ENCODE measurements at places on chromosomes 1 and 21. TPM values are rescaled to one million over a fixed set of nuclear protein-coding genes. Genes with fewer than 3 reads are reported as not detected.

DNA sequence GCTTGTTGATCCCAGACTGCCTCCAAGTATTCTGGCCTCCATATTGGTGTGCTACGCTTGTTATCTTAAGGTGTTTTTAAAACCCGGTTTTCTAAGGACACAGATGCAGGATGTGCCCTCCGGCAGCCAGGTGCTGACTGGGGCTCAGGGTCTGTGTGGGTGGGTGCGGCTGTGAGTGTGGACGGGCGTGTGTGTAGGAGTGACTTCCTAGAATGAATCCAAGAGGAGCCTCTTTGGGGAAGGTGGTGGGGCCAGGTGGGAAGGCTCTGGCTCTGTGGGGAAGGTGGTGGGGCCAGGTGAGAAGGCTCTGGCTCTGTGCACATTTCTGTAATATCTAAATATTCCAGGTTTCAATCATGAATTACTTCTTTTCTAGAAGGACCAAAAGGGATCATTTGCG is 12.8 kb upstream of the TSPEAR start:
- no peak for DNase-seq

The LCE2C gene
- total RNA-seq, result not detected

The SLC37A1 gene
- 0.24 TPM for total RNA-seq

The PODN gene
- total RNA-seq, result not detected

GRCh38 chr1:51063121-51063520 is 38.9 kb upstream of the C1orf185 start:
- peak; percentile 86 for DNase-seq

- peak; percentile 73 for DNase-seq
Measured at GRCh38 chr1:116785006-116785405, 30.8 kb downstream of the CD2 start.

The LMX1A gene
- not detected for total RNA-seq

- no peak for DNase-seq
Measured at GRCh38 chr21:29477347-29477746, 178.6 kb downstream of the BACH1 start.

The ATAD3C gene
- not detected for total RNA-seq

The MTARC1 gene
- total RNA-seq, result not detected

GRCh38 chr1:118254491-118255425 is 69.7 kb upstream of the SPAG17 start:
- no peak for DNase-seq

The MAN1C1 gene
- 2.8 TPM for total RNA-seq

The OVAAL gene
- 0.68 TPM for total RNA-seq

The ANKRD34A gene
- total RNA-seq, result 1.3 TPM

- DNase-seq, result peak; percentile 67
Measured at GRCh38 chr1:64823691-64824476, 79.0 kb downstream of the RAVER2 start.

GRCh38 chr1:44637702-44638411 is 36.4 kb downstream of the TMEM53 start:
- no peak for DNase-seq

- no peak for DNase-seq
Measured at GRCh38 chr21:41943851-41944250, 10.0 kb downstream of the C2CD2 start.

DNA sequence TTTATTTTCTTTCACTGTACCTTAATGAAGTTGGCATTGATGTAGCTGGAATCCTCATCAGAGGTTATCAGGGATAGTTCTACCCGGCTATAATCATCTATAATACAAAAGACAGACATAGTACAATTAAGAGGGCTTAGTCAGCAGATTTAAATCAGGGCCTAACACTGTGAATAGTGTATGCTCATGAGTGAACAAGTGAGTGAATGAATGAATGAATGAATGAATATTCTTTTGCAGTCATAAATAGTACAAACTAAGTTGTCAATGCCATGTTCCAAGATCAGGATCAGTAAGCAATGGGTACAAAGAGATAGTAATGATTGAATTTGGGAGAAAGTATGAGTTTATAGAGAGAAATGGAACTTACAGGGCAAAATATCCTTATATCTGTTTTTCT is 12.5 kb downstream of the PTPN22 start:
- no peak for DNase-seq

- no peak for DNase-seq
Measured at GRCh38 chr1:71667216-71667615, 586.4 kb upstream of the ZRANB2 start.

The TMEM125 gene
- not detected for total RNA-seq
